ENCODE measurements at places on chromosomes 4 and X. TPM values are rescaled to one million over a fixed set of nuclear protein-coding genes. Genes with fewer than 3 reads are reported as not detected.
A peak's percentile ranks its signal among the peaks of the same experiment; 100 is the strongest.

GRCh38 chrX:14779580-14779979 is 93.3 kb downstream of the FANCB start:
- no peak for ATAC-seq

DNA sequence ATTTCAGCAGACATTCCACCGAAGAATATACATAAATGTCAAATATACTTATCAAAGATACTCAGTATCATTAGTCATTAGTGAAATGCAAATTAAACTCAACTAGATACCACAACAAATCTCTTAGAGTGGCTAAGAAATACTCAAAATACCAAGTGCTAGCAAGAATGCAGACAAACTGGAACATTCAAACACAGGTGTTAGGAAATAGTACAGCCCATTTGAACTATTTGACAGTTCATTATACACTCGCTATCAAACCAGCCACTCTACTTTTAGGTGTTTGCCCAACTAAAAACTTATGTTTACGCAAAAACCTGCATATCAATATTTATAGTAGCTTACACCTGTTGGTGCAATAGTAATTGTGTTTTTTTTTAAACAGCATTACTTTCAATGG is 8.8 kb downstream of the ADAM29 start:
- no peak for ATAC-seq

- ATAC-seq: peak; percentile 93
These were observed at the start of gene STK26 for GRCh38 chrX:132022967-132023895. STK26 (plus strand) TSS chrX:132023302; CDS start chrX:132023618, 316 bp downstream.

Gene IGFBP7
- 77.0 TPM for total RNA-seq

Gene GDPD2
- not detected for total RNA-seq

- ATAC-seq: no peak
These were observed 4.9 kb upstream of the WDFY3 start for GRCh38 chr4:84971319-84971932.

GRCh38 chrX:153873282-153874084 is 12.5 kb downstream of the L1CAM start:
- peak; percentile 40 for ATAC-seq

DNA sequence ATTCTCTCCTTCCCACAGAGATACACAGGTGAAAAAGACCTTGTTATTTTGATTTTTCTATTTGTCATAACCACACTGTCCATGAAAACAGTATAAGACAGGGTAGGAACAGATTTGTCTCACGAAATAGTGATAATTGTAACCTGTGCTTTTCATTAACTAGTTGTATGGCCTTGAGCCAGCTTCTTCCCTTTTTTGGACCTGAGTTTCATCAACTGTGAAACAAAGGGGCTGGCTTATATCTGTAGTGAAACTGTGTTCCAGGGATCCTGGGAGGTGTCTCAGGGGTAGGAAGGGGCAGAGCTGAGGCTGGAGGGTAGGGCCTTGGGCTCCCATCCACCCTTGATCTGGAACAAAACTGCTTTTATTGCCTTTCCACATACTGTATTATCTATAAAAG is 50.9 kb downstream of the MED28 start:
- ATAC-seq: no peak

Gene CXCR3
- total RNA-seq: 0.45 TPM

Gene PPEF2
- total RNA-seq: 0.64 TPM

DNA sequence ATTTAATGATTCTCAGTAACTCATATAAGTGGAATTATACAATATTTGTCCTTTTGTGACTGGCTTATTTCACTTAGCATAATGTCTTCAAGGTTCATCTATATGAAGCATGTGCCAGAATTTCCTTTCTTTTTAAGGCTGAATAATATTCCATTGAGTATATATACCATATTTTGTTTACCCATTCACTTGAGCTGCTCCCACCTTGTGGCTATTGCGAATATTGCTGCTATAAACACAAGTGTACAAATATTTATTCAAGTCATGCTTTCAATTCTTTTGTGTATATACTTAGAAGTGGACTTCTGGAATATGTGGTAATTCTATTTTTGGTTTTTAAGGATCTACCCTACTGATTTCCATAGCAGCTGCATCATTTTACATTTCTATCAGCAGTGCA is 219.1 kb downstream of the MID1 start:
- ATAC-seq: no peak

GRCh38 chr4:127498366-127498765 is 134.4 kb upstream of the INTU start:
- ATAC-seq: no peak

DNA sequence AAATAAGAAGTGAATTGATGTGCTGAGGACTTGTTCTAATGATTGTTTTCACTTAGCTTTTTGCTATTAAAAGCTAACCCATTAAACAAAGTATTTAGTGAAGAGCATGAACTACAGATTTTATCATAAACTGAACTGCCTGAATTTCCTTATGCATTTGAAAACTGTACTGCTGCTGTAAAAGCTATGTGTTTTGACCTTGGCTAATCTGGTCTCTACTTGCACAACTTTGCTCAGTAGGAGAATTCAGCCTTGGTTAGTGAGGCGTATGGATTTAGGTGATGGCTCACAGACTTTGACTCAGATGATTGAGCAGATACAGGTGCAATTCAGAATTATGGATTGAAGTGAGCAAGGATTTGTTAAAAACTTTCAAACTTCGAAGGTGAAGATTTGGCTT is 38.7 kb upstream of the FAT1 start:
- no peak for ATAC-seq

Gene TLR7
- total RNA-seq: 0.05 TPM

DNA sequence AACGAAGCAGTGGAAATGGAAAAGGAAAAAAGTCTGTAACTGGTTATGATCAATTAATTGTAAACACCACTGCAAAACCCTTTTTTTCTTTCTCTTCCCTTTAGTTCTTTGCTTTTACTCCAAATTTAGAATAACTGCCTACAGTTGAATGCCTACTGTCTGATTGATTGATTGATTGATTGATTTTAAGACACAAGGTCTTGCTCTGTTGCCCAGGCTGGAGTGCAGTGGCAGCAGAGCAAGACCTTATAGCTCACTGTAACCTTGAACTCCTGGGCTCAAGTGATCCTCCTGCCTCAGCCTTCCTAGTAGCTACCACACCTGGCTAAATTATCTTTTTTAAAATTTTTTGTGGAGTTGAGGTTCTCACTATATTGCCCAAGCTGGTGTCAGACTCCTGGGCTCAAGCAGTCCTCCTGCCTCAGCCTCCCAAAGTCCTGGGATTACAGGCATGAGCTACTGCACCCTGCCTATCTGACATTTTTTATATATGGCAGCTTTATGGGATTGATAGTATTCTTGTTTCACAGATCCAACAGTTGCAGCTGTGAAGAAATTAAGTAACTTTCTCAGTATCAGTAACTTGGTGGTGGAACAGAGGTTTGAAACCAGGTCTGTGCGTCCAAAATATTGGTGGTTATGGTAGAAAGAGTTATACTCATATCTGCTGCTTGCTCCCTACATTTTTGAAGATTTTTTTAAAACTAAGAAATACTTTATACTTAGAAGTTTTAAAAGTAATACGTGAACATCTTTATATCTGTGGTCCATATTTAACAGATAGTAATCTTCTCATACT is 12.4 kb downstream of the UBE2K start:
- ATAC-seq: no peak

Gene PDCL2
- 0.55 TPM for total RNA-seq

DNA sequence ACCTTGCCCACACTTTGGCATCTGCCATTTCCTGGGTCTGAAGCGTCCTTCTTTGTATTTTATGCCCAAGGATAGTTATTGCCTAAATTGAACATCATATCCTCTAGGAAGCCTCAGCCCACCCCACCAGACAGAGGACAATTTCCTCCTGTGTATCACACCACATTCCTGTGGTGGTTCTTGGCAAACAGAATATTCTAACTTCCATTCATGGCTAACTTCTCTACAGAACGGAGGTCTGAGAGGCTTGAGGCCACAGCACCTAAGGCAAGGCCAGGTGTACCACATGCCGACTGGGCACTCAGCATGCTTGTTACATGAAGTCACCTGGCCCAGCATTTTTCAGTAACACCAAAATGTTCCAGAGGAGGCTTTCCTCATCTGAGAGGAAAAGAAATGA is 42.4 kb downstream of the CD99L2 start:
- ATAC-seq: no peak

Gene MAGEB2
- not detected for total RNA-seq

DNA sequence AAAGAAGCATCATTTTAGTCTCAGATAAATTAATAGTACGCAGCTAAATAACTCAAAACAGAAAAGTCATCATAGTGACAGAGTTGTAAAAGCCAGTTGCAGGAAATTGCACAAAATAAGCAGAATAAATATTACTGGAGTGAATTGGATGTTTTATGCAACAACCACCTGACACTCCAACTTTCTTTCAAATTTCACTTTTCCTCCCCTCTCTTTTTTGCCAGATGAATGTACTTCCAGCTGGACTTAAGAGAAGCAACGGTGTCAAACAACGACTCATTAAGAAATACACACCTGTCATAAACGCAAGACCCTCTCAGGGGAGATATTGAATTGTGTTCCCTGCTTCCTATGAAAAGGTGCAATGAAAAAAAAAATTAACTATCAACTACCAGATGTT is 120.2 kb upstream of the HCCS start:
- no peak for ATAC-seq

- no peak for ATAC-seq
These were observed 64.3 kb downstream of the LRBA start for GRCh38 chr4:150950657-150951288.

Measured in motor neuron (in vitro differentiated cells).